ENCODE measurements at places on chromosomes 4 and X. TPM values are rescaled to one million over a fixed set of nuclear protein-coding genes. Genes with fewer than 3 reads are reported as not detected.

DNA sequence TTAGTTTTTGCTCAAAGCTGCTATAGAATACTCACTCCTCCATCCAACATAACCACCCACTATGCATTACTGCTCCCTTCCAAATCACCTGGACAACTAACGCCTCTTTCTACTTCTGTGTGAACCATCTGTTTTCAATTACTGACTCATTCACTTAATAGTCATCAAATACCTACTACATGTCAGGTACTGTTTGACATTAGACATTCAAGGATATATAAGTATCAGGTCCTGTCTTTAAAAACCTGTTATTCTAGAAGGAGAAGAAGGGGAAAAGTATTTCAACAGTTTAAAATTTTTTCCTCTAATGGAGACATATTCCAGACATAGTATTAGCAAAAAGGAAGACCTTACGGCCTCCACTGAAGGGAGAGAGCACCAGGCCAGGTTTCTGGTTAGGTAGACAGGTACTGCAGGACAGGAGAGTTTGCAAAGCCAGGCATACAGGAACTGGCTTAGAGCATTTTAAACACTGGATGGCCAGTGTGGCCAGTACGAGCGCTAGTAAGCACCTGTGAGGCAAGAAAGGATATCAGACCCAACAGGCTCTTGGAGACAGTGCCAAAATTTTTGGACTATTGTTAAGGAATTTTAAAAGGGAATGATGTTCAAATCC, 39.0 kb downstream of the SH3RF1 start:
- peaks cover 23% of the 10 kb centered on the region for H3K4me1 ChIP-seq
- peaks cover 4% of the 10 kb centered on the region for H3K27me3 ChIP-seq
- peaks cover 8% of the 10 kb centered on the region for H3K36me3 ChIP-seq
- peak overlapping the region; percentile 55 for H3K27ac ChIP-seq

- no peaks in the 10 kb centered on the region for H3K36me3 ChIP-seq
- H3K4me1 ChIP-seq = peaks cover 11% of the 10 kb centered on the region
- peak overlapping the region; percentile 80 for H3K27ac ChIP-seq
- H3K4me3 ChIP-seq = peak overlapping the region; percentile 92
- no peak for DNase-seq
Observed at GRCh38 chrX:103404231-103405008, 28.1 kb downstream of the BEX3 start.

DNA sequence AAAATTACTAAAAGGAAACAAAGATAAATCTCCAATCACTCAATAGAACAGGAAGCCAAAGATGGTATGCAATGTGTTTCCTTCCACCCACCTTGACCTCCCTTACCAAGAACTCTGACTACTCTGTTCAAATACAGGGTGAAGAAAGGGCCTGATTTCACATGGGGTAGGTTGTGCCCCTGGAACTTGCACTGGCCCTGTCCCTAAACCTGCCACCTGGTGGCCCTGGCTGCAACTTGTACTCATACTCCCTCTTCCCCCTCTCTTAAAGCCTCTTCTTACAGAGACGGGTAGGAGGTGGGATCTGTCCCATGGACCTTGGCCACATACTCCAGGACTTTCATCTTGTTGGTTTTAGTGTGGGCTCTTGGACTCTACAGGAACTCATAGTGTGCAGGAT, 17.3 kb upstream of the TMEM185A start:
- no peaks in the 10 kb centered on the region for H3K36me3 ChIP-seq
- no peak for DNase-seq
- H3K27ac ChIP-seq = no peak overlapping the region
- no peaks in the 10 kb centered on the region for H3K4me1 ChIP-seq

- no peak for DNase-seq
- peak overlapping the region; percentile 96 for H3K27ac ChIP-seq
- H3K4me1 ChIP-seq = peaks cover 13% of the 10 kb centered on the region
Observed at GRCh38 chr4:108651014-108651791, 804 bp downstream of the OSTC start.

DNA sequence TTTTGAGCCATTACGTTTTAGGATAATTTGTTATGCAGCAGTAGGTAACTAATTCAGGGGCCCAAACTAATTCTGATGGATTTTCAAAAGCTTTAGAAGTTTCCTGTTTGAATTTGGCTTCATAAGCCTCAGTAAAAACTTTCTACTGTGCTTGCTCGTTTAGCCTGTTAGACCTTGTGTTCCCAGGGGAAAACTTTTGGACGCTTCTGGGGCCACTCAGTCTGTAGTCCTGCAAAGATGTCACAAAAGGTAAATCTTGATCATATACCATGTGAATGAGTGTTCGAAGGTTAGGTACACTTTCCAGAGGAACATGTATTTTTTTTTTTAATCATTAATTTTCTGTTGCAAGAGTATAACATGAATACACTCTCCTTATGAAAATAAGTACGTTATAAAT, 70.7 kb downstream of the SUPT20HL2 start:
- peaks cover 22% of the 10 kb centered on the region for H3K4me1 ChIP-seq
- DNase-seq = no peak
- peaks cover 7% of the 10 kb centered on the region for H3K27me3 ChIP-seq

DNA sequence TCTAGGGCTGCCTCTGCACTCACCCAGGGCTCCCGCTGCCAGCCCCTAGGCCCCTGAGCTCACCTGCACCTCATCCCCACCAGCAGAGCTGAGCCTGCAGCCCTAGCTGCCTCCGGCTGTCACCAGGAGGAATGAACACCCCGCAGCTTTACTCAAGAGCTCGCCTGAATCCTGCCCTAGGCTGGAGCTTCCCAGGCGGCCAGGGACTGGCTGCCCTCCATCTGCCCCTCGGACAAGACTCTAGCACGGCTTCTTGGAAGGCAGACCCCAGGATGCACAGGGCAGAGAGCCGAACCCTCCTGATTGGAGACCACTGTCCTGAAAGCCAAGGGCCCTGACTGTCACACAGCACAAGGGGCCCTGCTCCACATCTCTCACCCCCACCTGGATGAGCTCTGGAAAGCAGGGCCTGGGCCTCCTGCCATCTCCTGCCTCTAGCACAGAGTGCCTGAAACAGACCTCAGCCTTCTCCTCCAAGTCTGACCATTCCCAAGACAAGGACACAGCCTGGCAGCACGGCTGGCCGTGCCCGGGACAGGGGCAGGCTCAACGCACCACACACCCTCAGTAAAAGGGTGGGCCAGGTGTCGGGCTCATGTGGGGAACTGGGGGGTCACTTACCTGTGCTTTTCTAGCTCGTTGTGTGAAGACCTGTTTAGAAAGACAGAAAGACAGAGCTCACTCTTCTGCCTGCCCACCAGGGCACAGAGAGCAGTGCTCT, 4.4 kb downstream of the MXD4 start:
- peaks cover 9% of the 10 kb centered on the region for H3K36me3 ChIP-seq
- H3K27me3 ChIP-seq = no peaks in the 10 kb centered on the region
- no peak for DNase-seq
- H3K27ac ChIP-seq = no peak overlapping the region
- peaks cover 6% of the 10 kb centered on the region for H3K4me1 ChIP-seq

DNA sequence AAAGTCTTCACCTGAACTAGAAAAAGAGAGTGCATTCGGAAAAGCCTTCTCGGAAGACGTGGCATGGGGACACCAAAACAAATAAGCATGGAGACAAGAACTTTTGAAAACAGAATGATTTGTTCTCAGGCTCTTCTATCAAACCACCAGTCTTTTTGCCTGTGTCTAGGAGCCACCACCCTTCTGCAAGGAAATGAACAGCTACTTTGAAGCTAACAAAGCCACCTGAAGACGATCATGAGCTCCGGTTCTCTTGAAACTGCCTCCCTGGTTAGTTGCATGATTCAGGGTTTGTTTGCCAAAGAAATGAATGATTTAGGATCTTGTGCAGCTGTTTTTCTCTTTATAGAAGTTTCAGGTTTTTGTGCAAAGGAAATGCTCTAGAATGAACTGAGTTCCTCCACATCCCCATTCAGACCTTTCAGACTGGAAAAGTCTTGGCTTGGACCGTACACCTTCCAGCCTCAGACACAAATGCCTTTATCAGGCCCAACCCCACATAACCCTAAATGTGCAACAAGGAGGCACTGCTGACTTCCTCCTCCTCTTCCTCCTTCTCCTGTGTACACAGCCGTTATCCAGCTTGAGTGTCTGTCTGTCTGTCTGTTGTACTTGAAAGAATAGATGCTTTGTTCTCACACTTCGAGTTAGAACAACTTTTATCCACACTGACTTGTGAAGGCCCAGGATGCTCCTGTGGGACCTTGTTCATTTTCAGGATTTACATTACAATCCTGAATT, 334.8 kb upstream of the KLF3 start:
- H3K4me1 ChIP-seq = peaks cover 22% of the 10 kb centered on the region
- peak overlapping the region; percentile 83 for H3K27ac ChIP-seq
- no peaks in the 10 kb centered on the region for H3K36me3 ChIP-seq
- no peak for DNase-seq

- no peaks in the 10 kb centered on the region for H3K27me3 ChIP-seq
Observed at GRCh38 chr4:150862829-150863228, 152.3 kb downstream of the LRBA start.

GRCh38 chrX:154040307-154040756, 20.6 kb upstream of the IRAK1 start:
- no peak overlapping the region for H3K27ac ChIP-seq
- DNase-seq = no peak
- H3K27me3 ChIP-seq = no peaks in the 10 kb centered on the region
- peaks cover 7% of the 10 kb centered on the region for H3K4me1 ChIP-seq

Gene PDZD4
- 23.9 TPM for total RNA-seq

DNA sequence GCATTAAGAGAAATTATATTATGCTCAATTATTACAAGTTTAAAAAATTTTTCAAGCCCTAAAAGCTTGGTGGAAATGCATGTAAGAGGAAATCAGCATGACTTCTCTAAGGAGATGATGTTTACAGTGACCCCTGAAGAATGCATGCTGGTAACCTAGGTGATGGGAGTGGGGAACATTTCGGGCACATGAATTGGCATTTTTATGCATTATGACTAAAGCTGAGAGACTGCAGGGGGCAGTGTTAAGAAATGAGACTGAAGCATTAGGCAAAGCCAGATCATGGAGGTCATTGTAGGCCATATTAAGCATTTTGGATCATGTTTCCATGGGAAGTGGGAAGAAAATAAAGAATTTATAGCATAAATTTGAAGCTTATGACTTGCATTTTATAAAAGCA, 421.3 kb downstream of the FAT4 start:
- DNase-seq = no peak
- H3K27ac ChIP-seq = no peak overlapping the region
- peaks cover 32% of the 10 kb centered on the region for H3K4me1 ChIP-seq
- H3K27me3 ChIP-seq = peaks cover 6% of the 10 kb centered on the region
- H3K4me3 ChIP-seq = no peak overlapping the region
- no peaks in the 10 kb centered on the region for H3K36me3 ChIP-seq

Gene KLKB1
- 0.24 TPM for total RNA-seq

- H3K27me3 ChIP-seq = no peaks in the 10 kb centered on the region
- H3K4me3 ChIP-seq = no peak overlapping the region
- DNase-seq = no peak
- H3K4me1 ChIP-seq = no peaks in the 10 kb centered on the region
- no peak overlapping the region for H3K27ac ChIP-seq
Observed at GRCh38 chr4:161822174-161822573, 341.6 kb downstream of the FSTL5 start.

- peaks cover 4% of the 10 kb centered on the region for H3K36me3 ChIP-seq
- peak overlapping the region; percentile 80 for H3K4me3 ChIP-seq
- H3K27me3 ChIP-seq = peaks cover 3% of the 10 kb centered on the region
- H3K4me1 ChIP-seq = peaks cover 51% of the 10 kb centered on the region
- no peak for DNase-seq
Observed at GRCh38 chr4:184806229-184806550, 19.6 kb downstream of the ACSL1 start.

Gene MAGEA12
- not detected for total RNA-seq

DNA sequence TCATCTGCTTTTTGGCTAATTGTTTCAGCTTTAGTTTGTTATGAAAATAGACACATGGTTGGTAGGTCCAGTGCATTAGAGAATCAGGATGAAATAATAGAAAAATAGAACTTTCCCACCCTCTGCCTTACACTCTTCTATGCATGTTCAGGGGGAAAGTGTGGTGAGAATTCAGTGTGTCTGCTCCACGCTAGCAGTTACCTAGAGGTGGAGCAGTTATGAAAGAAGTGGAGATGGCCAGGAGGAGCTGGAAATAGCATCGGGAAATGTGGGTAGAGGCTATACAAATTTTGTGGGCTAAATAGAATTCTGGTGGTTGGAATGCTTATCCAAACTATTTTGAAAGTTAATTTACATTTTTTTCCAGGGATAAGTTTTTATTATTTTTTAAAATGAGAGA, 91.4 kb upstream of the MAD2L1 start:
- no peaks in the 10 kb centered on the region for H3K27me3 ChIP-seq
- no peak overlapping the region for H3K4me3 ChIP-seq
- no peaks in the 10 kb centered on the region for H3K4me1 ChIP-seq
- no peaks in the 10 kb centered on the region for H3K36me3 ChIP-seq

DNA sequence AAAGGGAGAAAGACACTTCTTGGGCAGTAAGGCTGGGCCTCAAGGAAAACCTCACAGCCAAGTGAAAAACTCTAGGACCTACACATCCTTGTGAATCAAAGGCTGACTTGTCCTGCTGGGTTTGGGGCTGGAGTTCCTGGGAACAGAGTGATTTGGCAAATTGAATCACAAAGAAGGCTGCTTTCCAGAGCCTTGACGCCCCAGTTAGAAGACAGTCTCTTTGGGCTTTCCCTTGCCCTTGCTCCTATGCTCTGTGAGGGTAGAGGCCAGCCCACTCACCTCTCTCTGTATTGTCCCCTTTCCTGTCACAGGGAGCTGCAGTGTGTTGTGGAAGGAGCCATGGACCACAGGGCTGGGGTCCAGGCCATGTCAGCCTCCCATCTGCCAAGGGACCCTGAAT, 9.6 kb downstream of the AMER1 start:
- no peak overlapping the region for H3K4me3 ChIP-seq
- no peak overlapping the region for H3K27ac ChIP-seq
- no peak for DNase-seq
- H3K36me3 ChIP-seq = peaks cover 8% of the 10 kb centered on the region
- H3K27me3 ChIP-seq = no peaks in the 10 kb centered on the region
- no peaks in the 10 kb centered on the region for H3K4me1 ChIP-seq

DNA sequence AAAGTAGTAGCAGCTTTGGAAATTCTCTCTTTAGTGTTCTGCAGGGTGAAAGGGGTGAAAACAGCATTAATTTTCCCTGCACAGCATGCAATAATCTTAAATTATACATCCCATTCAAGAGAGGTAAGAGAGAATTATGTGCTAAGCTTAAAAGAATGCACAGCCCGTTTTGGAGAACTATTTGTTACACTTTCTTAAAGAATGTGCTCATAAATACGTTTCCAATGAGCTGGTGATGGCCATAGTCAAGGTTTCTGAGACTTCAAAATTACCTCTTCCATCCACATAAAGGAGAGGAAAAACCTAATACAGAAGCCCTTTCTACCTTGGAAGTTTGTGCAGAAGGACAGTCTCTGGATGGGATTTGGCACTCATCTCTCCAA, 766.7 kb upstream of the TENM3 start:
- peaks cover 11% of the 10 kb centered on the region for H3K4me1 ChIP-seq
- H3K27ac ChIP-seq = no peak overlapping the region
- H3K4me3 ChIP-seq = no peak overlapping the region
- no peaks in the 10 kb centered on the region for H3K27me3 ChIP-seq
